ENCODE measurements at places on chromosomes 13 and 19.

DNA sequence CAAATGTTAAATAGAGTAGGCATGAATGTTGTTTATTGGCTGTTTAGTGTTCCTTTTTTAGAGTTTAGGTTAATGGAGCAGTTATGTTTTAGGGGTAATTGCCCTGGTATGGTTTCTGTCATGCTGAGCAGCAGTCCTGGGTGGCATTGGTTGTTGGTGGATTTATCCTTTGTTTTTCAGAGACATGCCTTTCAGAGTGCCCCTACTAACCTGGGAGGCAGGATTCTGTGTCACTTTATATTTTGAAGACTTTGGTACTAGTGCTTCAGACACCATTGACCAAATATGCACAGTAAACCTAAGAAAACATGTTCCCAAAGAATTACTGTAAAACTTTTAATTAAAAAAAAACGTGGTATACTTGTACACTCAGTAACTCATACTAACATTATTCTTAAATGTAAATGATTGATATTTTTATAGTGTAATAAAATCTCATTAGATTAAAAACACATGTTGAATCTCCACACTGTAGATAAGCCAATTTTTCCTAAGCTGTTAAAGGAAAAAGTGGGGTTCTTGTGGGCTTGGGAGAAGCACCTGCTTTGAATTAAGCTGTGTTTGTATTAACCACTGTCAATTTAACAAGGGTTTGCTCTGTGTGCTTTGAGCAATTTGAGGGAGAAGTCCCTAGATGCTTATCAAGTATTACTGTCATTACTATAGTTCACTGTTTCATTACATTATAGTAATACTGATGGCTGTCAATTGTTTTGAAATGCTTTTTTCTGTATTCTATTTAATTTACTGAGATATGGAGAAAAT, 133.2 kb downstream of the LMO7 start:
- DNase-seq = no peak

- no peak for DNase-seq
Measured at GRCh38 chr13:20151016-20151415, 9.8 kb downstream of the GJA3 start.

GRCh38 chr19:45283443-45284033, 32.5 kb downstream of the MARK4 start:
- no peak for DNase-seq

- DNase-seq = no peak
Measured at GRCh38 chr19:29415507-29415906, 110.3 kb upstream of the VSTM2B start.

GRCh38 chr19:39546599-39546998, 6.6 kb upstream of the EID2 start:
- DNase-seq = no peak

- no peak for DNase-seq
Measured at GRCh38 chr19:32416749-32417456, 11.3 kb downstream of the DPY19L3 start.
